ENCODE measurements at places on chromosomes 12 and 14.

GRCh38 chr12:6780573-6780972 lies 8.3 kb downstream of the LAG3 start:
- no peak for DNase-seq

- no peak for DNase-seq
These were observed 41.3 kb downstream of the SLC16A7 start for GRCh38 chr12:59636945-59637691.

- no peak for DNase-seq
These were observed 47.5 kb downstream of the IFNG start for GRCh38 chr12:68111995-68112394.

- no peak for DNase-seq
These were observed 163.8 kb upstream of the TMEM132C start for GRCh38 chr12:128103152-128103551.

Measured in fibroblast of upper back skin (primary cell).